ENCODE measurements at places on chromosomes 2 and 18. TPM values are rescaled to one million over a fixed set of nuclear protein-coding genes. Genes with fewer than 3 reads are reported as not detected.
A peak's percentile ranks its signal among the peaks of the same experiment; 100 is the strongest.

- no peak overlapping the region for H3K27ac ChIP-seq
- H3K4me3 ChIP-seq, result no peak overlapping the region
- H3K27me3 ChIP-seq, result peaks cover 23% of the 10 kb centered on the region
These were observed 656 bp downstream of the UNC80 start for GRCh38 chr2:209772290-209772685.

GRCh38 chr2:199458009-199458805, 468 bp upstream of the SATB2 start:
- peak; percentile 59 for DNase-seq
- H3K4me1 ChIP-seq, result peaks cover 21% of the 10 kb centered on the region
- H3K4me3 ChIP-seq, result peak overlapping the region; percentile 82
- H3K27me3 ChIP-seq, result peaks cover 39% of the 10 kb centered on the region
- H3K36me3 ChIP-seq, result no peaks in the 10 kb centered on the region

DNA sequence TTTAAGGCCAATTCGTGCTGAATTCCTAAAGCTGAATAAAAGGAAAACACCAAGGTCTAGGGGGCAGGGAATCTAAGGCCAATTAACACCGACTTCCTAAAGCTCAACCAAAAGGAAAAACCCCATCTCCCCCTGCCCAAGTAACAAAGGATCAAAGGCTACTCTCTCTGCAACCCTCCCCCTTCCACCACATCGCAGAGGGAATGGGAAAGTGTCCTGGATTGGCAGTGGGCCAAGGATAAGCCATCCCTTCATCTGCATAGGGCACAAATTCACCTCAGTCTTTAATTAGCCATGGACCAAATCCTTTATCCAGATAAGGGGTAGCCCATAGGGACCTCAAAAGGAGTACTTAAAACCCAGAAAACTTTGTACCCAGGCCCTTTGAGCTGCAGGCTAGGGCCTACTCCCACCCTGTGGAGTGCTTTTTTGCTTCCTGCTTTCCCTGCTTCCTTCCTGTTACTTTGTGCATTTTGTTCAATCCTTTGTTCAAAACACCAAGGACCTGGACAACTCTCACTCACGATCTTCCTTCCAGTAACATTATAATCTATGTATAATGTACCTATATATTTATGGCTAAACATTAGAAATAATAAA, 2119.8 kb upstream of the CELF4 start:
- H3K27me3 ChIP-seq, result no peaks in the 10 kb centered on the region
- no peak overlapping the region for H3K27ac ChIP-seq
- DNase-seq, result no peak
- H3K4me3 ChIP-seq, result no peak overlapping the region
- H3K36me3 ChIP-seq, result no peaks in the 10 kb centered on the region

GRCh38 chr2:71578767-71579342, 125.5 kb downstream of the DYSF start:
- H3K27ac ChIP-seq, result no peak overlapping the region
- no peak overlapping the region for H3K4me3 ChIP-seq
- DNase-seq, result no peak
- no peaks in the 10 kb centered on the region for H3K4me1 ChIP-seq
- no peaks in the 10 kb centered on the region for H3K36me3 ChIP-seq

GRCh38 chr18:33826151-33826550, 248.1 kb downstream of the ASXL3 start:
- H3K36me3 ChIP-seq, result no peaks in the 10 kb centered on the region
- H3K27ac ChIP-seq, result no peak overlapping the region
- H3K4me3 ChIP-seq, result no peak overlapping the region
- no peaks in the 10 kb centered on the region for H3K4me1 ChIP-seq

DNA sequence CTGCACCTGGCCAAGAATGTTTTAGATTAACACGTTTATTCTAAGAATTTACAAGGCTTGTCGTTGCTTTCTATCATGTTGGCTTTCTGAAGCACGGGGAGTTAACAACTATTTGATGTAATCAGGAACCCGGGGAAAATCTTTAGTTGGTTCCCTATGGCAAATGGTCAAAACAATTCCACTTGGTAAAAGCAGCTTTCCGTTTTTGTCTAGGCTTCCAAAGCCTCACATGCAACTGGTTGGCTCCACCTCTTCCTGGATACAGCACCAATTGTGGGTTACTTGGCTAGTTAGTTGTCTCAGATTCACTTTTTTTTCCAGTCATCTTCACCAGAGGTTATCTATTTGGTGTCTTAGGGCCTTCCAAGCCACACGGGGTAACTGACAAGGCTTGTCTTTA, 2.8 kb downstream of the COLEC12 start:
- DNase-seq, result no peak
- no peak overlapping the region for H3K4me3 ChIP-seq
- H3K27ac ChIP-seq, result no peak overlapping the region
- peaks cover 39% of the 10 kb centered on the region for H3K27me3 ChIP-seq
- peaks cover 5% of the 10 kb centered on the region for H3K4me1 ChIP-seq

DNA sequence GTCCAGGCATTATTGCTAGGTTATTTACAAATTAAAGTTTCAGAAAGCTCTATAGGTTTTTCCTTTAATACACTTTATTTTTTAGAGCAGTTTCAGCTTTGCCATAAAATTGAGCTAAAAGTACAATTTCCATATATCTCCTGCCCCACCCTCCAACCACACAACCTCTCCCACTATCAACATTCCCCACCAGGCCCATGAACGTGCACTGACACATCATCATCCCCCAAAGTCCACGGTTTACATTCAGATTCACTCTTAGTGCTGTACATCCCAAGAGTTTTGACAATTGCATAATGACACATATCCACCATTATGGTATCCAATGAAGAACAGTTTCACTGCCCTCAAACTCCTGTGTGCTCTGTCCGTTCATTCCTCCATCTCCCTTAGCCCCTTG, 139.4 kb downstream of the NBAS start:
- H3K4me3 ChIP-seq, result no peak overlapping the region
- DNase-seq, result no peak
- H3K27me3 ChIP-seq, result no peaks in the 10 kb centered on the region

DNA sequence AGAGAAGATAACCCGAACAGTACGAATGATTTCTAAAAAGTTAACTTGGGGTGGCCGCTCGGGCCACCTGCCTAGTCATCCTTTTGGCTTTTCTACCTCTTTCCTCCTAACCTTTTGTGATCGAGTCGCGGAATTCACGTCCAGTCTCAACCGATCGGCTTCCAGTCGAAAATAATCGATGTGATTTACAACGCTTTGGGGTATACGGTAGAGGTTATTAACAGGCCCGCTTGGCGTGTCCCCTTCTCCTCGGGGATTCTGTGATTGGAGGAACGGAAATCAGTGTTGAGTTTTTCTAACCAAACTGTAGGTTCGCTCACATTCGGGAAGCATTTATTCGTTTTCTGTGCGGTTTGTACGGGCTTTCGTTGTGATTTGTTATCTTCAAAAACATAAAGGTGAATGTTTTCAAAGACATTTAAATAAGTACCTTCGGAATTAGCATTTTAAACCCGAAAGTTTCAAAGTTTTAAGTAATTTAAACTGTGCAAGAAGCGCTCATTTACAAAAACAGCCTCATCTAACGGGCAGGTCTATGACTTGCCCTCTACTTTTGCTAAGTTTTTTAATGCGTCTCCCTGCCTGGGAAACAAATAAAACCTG, 588 bp upstream of the FOXI3 start:
- DNase-seq, result peak; percentile 4
- peaks cover 48% of the 10 kb centered on the region for H3K27me3 ChIP-seq
- peak overlapping the region; percentile 66 for H3K4me3 ChIP-seq
- H3K4me1 ChIP-seq, result peaks cover 8% of the 10 kb centered on the region

- H3K27ac ChIP-seq, result no peak overlapping the region
- no peak for DNase-seq
- H3K27me3 ChIP-seq, result peaks cover 1% of the 10 kb centered on the region
These were observed 99.0 kb downstream of the TSHZ1 start for GRCh38 chr18:75309564-75309963.

GRCh38 chr18:75406491-75407445, 20.7 kb downstream of the SMIM21 start:
- no peaks in the 10 kb centered on the region for H3K36me3 ChIP-seq
- no peak for DNase-seq
- H3K27ac ChIP-seq, result no peak overlapping the region
- peaks cover 14% of the 10 kb centered on the region for H3K27me3 ChIP-seq

DNA sequence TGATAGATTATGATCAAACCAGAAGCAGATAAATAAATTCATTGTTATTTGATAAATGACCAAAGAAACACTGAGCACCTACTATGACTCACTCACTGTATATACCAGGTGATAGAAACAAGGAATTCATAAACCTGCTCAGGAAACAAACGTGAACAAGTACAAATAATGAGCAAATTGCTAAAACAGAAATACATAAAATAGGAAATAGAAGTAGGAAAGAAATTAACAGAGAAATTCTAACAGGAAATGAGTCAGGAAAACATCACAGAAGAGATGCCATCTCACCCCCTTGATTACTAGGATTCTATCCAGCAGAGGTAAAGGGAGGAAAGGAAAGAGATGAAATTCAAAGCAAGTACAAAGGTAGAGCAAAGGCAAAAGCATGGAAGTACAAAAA, 31.3 kb downstream of the EXOC6B start:
- H3K4me3 ChIP-seq, result no peak overlapping the region
- peaks cover 11% of the 10 kb centered on the region for H3K4me1 ChIP-seq
- peaks cover 4% of the 10 kb centered on the region for H3K36me3 ChIP-seq
- H3K27ac ChIP-seq, result no peak overlapping the region
- no peak for DNase-seq

DNA sequence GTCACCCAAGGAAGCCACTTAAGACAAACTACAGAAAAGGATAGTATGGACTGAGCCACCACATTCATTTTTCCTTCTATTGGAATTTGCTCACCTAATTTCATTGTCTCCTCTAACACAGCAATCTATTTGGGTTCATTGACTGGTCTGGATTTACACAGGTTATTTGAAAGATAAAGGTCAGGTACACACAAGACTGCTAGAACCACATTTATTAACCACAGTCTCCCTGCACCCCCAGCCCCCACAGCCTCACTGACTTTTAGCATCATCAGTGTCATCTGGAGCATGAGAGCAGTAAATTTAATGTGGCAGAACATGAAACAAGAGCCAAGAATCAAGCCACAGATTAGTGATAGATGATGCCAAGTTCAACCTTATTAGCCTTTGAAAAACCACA, 226.9 kb upstream of the GYPC start:
- no peaks in the 10 kb centered on the region for H3K36me3 ChIP-seq
- H3K27ac ChIP-seq, result no peak overlapping the region
- H3K4me1 ChIP-seq, result no peaks in the 10 kb centered on the region
- peaks cover 14% of the 10 kb centered on the region for H3K27me3 ChIP-seq
- no peak for DNase-seq
- H3K4me3 ChIP-seq, result no peak overlapping the region

DNA sequence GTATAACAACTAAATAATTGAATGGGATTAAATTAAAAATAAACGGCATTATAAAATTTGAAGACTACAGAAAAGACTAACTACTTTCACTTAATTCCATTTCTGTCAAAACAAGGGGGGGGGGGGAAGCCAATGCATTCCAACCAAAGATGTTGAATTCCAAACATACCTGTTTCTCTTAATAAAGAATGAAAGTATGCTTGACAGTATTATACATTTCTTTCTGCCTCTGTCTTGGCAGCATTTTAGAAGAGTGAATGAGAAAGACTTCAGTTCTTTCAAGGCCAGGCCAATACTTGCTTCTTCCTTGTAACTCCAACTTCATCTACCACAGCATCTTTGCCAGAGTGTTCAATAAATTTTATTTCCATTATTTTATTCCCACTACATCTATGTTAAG, 65.9 kb downstream of the PDE11A start:
- no peak for DNase-seq
- no peak overlapping the region for H3K27ac ChIP-seq
- peaks cover 4% of the 10 kb centered on the region for H3K27me3 ChIP-seq
- H3K4me3 ChIP-seq, result no peak overlapping the region
- no peaks in the 10 kb centered on the region for H3K36me3 ChIP-seq

GRCh38 chr2:70523996-70524965, 29.3 kb downstream of the TGFA start:
- H3K27me3 ChIP-seq, result no peaks in the 10 kb centered on the region
- H3K4me1 ChIP-seq, result peaks cover 14% of the 10 kb centered on the region
- no peak overlapping the region for H3K4me3 ChIP-seq

TTL gene
- total RNA-seq, result 28.7 TPM

CIB4 gene
- not detected for total RNA-seq

- peaks cover 2% of the 10 kb centered on the region for H3K36me3 ChIP-seq
- H3K27ac ChIP-seq, result no peak overlapping the region
- DNase-seq, result no peak
- H3K4me3 ChIP-seq, result no peak overlapping the region
- H3K27me3 ChIP-seq, result peaks cover 34% of the 10 kb centered on the region
These were observed 52.0 kb downstream of the BCL2L11 start for GRCh38 chr2:111172666-111173065.

CCDC88A gene
- total RNA-seq, result 11.3 TPM

GRCh38 chr18:9032519-9032918, 70.0 kb upstream of the NDUFV2 start:
- H3K4me1 ChIP-seq, result peaks cover 2% of the 10 kb centered on the region
- H3K27me3 ChIP-seq, result no peaks in the 10 kb centered on the region
- H3K4me3 ChIP-seq, result no peak overlapping the region
- no peaks in the 10 kb centered on the region for H3K36me3 ChIP-seq

DNA sequence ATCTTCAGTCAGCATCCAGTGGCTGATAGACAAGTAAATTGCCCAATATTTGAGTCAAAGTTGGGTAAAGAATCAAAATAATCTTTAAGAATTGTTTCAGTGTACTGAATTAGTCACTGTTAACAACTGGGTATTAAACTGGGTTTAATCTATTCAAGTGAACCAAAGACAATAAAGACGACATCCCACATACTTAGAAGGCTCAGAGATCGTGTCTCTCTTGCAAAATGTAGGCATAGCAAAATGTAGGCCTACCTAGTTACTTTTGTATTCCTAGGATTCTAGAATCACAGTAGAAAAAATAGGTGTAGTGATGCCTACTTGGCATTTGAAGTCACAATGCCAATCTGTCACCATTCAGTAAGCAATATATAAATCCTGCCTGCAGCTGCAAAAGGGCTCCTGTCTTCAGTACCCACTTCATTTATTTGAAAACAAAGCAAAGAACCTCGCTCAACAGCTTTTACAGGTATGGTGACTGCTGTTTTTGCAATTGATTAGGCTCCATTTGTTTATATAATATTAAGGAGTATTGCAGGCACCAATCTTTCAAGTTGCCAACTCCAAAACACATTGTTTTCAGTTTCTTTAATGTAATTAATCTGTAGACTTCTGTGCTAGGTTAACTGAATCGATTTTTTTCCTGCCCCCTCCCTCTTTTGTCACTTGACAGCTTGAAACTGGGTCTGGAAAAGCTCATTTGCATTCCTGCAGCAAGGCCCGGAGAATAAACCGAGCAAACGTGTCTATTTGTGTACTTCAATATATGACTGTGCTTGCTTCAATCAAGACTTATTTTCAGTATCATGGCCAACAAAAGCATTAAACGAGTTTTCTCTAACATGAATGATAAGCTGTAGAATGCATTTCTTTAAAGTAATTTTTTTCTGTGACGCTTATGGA, 1074.9 kb downstream of the TDRD15 start:
- H3K36me3 ChIP-seq, result no peaks in the 10 kb centered on the region
- no peak overlapping the region for H3K27ac ChIP-seq
- DNase-seq, result no peak

- DNase-seq, result peak; percentile 96
- H3K4me3 ChIP-seq, result peak overlapping the region; percentile 98
- H3K27me3 ChIP-seq, result no peaks in the 10 kb centered on the region
These were observed 17.2 kb upstream of the C2orf74 start for GRCh38 chr2:61144697-61145268.

GALM gene
- 56.0 TPM for total RNA-seq

GRCh38 chr18:57095884-57096283, 51.0 kb upstream of the BOD1L2 start:
- H3K27ac ChIP-seq, result no peak overlapping the region
- no peaks in the 10 kb centered on the region for H3K4me1 ChIP-seq
- no peaks in the 10 kb centered on the region for H3K36me3 ChIP-seq
- no peak for DNase-seq

GRCh38 chr2:145221516-145221915, 701.6 kb upstream of the ZEB2 start:
- no peak overlapping the region for H3K27ac ChIP-seq
- no peak overlapping the region for H3K4me3 ChIP-seq
- no peaks in the 10 kb centered on the region for H3K4me1 ChIP-seq
- no peak for DNase-seq
- H3K27me3 ChIP-seq, result peaks cover 2% of the 10 kb centered on the region

ABCG5 gene
- total RNA-seq, result not detected

Measured in activated CD4-positive, alpha-beta T cell treated with anti-CD3 and anti-CD28 coated beads for 36 hours (primary cell).